Activated CD4-positive, alpha-beta T cell treated with anti-CD3 and anti-CD28 coated beads for 4 hours (primary cell): ENCODE measurements at places on chromosomes 2 and 18.

DNA sequence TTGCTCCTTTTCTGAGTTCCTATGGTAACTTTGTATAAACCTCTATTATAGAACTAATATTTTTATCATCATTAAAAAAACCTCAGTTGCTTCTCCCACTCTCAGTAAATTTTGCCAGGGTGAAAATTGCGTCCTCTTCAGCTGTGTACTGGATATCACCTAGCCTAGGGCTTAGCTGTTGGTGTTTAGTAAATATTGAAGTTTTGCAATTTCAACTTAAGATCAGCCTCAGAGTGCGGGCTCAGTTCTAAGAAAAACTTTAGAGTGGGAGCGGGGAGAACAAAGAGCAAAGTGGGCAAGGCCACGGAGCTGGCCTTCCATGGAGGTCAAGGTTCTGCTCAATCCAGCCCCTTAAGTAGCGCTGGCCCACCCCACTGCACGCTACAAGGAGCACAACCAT is 488.3 kb upstream of the SPRED2 start:
- DNase-seq, result no peak

DNA sequence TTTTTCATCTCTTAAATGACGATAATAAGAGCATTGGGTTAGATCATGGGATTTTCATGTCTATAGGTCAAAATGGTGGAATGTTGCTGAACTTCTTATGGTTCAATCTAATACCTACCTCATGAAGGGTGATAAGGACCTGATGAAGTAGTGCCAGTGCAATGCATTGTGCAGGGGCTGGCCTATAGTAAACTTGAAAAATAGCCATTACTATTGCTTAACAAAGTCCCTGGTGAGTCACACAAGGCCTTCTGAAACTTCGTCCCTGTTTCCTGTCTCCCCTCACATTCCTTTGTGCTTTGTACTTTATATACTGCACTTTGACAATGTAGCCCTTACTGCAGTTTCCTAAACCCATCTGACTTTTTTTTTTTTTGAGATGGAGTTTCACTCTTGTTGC is 515.9 kb downstream of the SLC4A3 start:
- DNase-seq, result no peak

- peak; percentile 7 for DNase-seq
These were observed 297.6 kb downstream of the PARD3B start for GRCh38 chr2:204842661-204843485.

DNA sequence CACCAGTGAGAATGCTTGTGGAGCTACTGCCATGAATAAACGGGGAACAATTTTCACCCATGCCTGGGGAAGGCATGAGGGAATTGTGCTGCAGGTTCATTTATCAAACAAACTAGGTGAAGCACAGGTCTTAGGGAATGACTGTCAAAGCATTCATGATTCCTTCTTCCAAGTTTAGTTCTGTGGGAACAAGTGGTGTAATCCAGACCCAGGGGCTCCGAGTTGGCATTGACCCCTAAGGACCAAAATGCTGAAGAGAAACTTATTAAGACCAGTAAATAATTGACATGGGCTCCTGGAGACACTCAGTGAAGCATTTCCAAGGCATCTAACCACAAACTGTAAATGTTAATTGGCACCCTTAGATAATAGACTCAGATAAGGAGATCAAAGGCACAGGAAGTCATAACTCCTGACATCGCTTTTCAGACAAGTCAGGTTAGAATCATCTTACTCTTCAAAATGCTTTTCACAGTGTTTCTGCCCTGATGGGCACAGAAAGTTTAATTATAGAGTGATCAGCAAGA is 96.9 kb downstream of the SPP2 start:
- peak; percentile 16 for DNase-seq

- DNase-seq, result no peak
These were observed 4.1 kb downstream of the ZEB2 start for GRCh38 chr2:144515696-144516410.

DNA sequence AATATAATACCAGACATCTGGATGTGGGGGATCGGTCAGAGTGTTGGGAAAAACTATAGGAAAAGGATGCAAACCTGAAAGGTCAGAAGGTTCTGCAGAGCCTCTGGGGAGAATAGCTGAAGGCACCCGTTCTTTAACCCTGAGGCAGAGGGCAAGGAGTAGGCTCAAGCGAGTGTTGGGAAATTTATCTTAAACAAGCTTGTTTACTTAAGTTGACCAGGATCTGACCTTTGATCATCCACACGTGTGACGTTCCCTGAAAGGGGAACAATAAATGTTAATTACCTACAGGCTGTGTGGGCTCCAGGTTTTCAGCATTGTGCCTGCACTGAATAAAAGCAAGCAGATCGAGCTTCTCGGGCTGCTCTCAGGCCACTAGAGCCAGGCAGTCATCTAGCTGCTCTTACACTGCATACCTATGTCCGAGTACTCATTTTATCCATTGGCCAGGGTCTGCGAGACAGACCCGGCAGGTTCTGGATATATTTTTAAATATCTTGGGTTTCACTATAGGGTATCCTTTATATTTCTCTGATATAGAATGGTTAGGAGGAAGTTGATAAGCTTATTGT is 400.6 kb upstream of the CHST9 start:
- no peak for DNase-seq
